Mesendoderm (in vitro differentiated cells): ENCODE measurements at places on chromosomes 2 and 18.

DNA sequence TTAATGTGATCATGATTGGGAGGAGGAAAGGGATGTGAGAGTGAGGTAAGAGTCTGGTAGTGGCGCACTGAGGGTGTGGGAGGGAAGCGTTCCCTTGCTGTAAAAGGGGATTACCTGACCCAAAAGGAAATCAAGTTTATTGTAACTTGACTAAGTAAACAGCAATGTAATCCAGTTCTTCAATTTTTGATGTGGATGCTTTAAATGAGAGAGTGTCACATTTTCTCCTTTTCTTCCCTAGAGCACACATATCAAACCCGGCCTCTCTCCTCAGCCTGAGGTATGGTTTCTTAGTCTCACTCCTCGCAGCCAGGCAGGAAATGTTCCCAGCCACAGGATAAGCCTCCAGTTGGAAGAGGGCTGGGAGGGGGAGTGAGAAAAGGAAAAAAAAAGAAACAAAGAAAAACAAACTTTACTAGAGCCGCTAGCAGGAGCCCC, 688 bp upstream of the ARHGAP28 start:
- H3K36me3 ChIP-seq: no peaks in the 10 kb centered on the region
- H3K27ac ChIP-seq: peak overlapping the region; percentile 96
- no peak for DNase-seq
- H3K4me3 ChIP-seq: no peak overlapping the region

- H3K4me3 ChIP-seq: no peak overlapping the region
- no peak for DNase-seq
- H3K36me3 ChIP-seq: no peaks in the 10 kb centered on the region
- no peaks in the 10 kb centered on the region for H3K27me3 ChIP-seq
Measured at GRCh38 chr2:36698993-36699392, 2.5 kb downstream of the VIT start.

DNA sequence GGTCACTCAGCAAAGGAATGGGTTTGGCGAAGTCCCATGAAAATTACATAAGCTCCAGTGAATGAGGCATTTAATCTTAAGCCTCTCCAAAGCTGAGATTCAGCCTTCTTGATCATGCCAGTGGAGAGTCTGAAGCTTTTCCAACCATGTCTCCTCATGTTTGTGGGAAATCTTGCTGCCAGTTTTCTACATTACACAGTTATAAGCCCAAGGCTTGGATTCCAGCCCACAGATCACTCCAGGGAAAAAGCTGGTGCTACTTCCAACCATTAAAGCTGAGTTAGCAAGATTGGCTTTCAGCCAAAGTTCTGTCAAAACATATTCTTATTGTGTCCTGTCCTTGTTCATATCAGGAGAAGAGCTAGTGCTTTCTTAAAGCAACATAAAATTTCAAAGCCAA, 293.8 kb downstream of the LRRTM4 start:
- no peaks in the 10 kb centered on the region for H3K4me1 ChIP-seq
- no peak overlapping the region for H3K27ac ChIP-seq
- no peaks in the 10 kb centered on the region for H3K36me3 ChIP-seq
- no peak for DNase-seq
- H3K27me3 ChIP-seq: no peaks in the 10 kb centered on the region
- no peak overlapping the region for H3K4me3 ChIP-seq

DNA sequence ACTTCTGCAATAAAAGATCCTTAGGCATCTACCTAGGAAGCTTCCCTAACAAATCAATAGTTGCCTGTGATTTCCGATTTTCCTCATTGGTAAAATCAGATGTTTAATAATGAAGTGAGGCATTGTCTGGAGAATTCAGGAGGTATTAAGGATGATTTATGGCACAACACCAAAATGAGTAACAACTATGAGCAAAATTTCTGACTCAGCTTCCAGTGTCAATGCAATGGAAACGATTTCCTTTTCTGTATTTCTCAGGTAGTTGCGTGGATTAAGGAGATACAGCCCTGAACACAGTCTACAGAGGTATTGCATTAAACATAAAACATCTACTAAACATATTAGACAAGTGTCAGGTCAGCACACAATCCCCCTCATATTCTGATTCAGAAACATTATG, 99.5 kb downstream of the EPB41L3 start:
- H3K27ac ChIP-seq: no peak overlapping the region
- H3K4me1 ChIP-seq: no peaks in the 10 kb centered on the region
- H3K27me3 ChIP-seq: no peaks in the 10 kb centered on the region

DNA sequence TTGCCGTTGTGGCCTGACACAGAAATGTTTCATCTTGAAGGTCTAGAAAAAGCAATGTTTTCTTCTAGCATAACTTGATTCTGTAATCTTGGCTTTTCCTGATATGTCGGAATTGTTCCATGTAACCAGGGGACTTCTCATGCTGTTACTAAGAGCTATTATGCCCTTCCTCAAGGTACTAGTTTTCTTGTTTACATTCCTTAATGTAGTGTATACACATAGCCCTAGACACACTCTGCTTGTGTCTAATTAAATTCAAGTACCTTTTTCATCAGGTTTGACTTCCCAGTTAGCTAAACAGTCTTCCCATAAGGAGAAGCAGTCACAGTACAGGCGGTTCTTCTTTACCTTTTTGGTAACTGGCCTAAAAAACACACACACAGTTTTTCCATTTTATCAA, 122.8 kb upstream of the MSH6 start:
- peaks cover 7% of the 10 kb centered on the region for H3K4me1 ChIP-seq
- DNase-seq: no peak
- no peak overlapping the region for H3K27ac ChIP-seq
- no peak overlapping the region for H3K4me3 ChIP-seq
- H3K36me3 ChIP-seq: no peaks in the 10 kb centered on the region

DNA sequence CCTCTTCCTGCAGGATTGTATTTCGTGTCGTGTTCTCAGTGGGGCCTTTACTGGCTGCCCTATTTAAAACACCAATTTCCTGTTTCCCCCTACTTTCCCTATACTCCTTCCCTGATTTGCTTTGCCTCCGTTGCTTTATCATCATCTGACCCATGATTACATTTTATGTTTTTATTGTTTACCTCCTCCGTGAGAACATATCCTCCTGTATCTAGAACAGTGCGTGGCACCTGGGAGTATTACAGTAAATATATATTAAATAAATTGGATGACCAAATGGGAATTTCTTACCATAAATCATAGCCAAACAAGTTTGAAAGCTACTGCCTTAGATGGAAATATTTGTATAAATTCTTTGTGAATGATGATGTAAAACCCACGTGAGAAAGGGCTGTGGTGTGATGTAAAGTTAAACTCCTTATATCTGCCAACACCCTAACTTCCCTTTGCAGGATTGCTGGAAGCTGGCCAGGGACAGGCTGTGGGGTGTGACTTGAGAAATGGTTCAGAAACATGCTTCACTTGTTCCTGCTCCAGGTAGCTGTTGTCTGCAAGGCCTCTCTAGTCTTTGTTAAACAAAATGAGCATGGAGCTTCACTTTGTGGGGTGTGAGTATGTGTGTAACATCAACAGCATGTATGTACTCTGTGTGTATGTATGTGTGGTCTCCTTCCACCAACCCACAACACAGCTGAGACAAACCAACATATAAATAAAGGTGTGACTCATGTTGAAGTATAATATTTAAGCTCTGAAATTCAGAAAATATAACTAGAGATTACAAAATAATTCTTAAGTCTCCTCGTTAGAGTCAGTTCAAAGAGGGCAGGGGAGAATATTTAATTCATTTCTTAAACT, 40.3 kb downstream of the LHCGR start:
- no peaks in the 10 kb centered on the region for H3K4me1 ChIP-seq
- no peaks in the 10 kb centered on the region for H3K36me3 ChIP-seq
- no peak overlapping the region for H3K27ac ChIP-seq
- DNase-seq: no peak
- H3K4me3 ChIP-seq: no peak overlapping the region

GRCh38 chr2:189179570-189179950, at the start of gene COL5A2:
Gene COL5A2, minus strand, starts transcription at chr2:189179761. Its CDS starts 157 bp downstream, at chr2:189179604.
- peaks cover 2% of the 10 kb centered on the region for H3K4me1 ChIP-seq
- DNase-seq: peak; percentile 90
- H3K27me3 ChIP-seq: no peaks in the 10 kb centered on the region
- peak within 1 kb of the TSS; percentile 84 for H3K27ac ChIP-seq

DNA sequence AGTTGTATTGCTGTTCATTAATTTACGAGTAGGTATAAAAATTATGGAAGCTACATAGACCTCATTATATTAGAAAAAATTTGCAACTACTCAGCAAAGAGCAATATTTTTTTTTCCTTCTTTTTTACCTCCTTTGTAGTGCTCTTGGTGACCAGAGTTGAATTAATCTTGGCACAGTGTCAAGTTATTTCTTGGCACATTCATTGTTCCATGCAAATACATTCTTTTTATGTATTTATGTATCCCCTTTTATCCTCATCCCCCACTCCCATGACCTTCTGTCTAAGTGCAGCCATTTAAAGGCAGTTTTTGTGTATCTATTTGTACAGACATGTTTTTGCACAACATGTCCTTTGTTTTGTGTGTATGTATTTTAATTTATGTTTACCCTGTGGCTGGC, 224.5 kb downstream of the CCDC102B start:
- no peaks in the 10 kb centered on the region for H3K27me3 ChIP-seq
- H3K4me3 ChIP-seq: no peak overlapping the region
- H3K36me3 ChIP-seq: no peaks in the 10 kb centered on the region
- no peak overlapping the region for H3K27ac ChIP-seq

GRCh38 chr2:181178130-181178529, 197.7 kb downstream of the UBE2E3 start:
- no peak overlapping the region for H3K27ac ChIP-seq
- H3K27me3 ChIP-seq: no peaks in the 10 kb centered on the region
- H3K36me3 ChIP-seq: no peaks in the 10 kb centered on the region

DNA sequence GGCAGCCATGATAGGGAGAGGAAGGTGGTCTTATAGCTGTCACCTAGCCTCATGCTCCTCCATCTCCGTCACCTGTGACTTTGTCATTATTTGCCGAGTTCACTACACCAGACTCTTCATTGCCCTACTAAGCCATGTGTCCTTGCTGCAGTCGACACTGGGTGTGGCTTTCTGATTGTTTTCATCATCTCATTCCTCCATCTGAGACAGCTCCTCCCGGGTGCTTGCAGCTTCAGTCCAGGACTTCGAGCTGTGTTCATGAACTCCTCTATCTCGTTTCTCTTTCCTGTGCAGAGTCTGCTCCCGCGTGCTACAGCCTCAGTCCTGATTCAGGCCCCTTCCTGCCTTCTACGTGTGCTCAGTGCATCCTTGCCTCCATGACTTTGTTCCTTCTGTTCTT, 295.1 kb upstream of the TNP1 start:
- H3K4me1 ChIP-seq: peaks cover 2% of the 10 kb centered on the region
- no peak for DNase-seq
- no peak overlapping the region for H3K27ac ChIP-seq
- H3K4me3 ChIP-seq: no peak overlapping the region
- no peaks in the 10 kb centered on the region for H3K27me3 ChIP-seq

DNA sequence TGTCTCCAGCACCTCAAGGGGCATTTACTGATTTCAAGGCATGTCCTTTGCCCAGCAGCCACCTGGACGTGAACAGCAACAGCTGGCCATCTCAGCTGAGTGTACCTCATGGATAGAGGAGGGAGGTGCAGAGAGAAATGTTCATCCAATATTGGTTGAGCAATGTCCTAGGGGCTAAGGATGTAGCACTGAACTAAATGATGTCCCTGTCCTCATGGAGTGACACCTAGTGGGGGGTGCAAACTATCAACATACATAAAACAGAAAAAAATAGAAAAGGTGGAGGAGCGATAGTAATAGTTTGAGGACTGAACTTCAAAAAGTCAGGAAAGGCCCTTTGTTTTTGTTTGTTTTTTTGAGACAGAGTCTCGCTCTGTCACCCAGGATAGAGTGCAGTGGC, 4.8 kb upstream of the UGGT1 start:
- H3K4me3 ChIP-seq: no peak overlapping the region
- H3K27ac ChIP-seq: no peak overlapping the region
- H3K36me3 ChIP-seq: no peaks in the 10 kb centered on the region

- H3K27me3 ChIP-seq: no peaks in the 10 kb centered on the region
- no peak for DNase-seq
- no peak overlapping the region for H3K4me3 ChIP-seq
- no peak overlapping the region for H3K27ac ChIP-seq
- H3K4me1 ChIP-seq: peaks cover 9% of the 10 kb centered on the region
Measured at GRCh38 chr18:31500051-31500688, 2.2 kb downstream of the DSG2 start.

DNA sequence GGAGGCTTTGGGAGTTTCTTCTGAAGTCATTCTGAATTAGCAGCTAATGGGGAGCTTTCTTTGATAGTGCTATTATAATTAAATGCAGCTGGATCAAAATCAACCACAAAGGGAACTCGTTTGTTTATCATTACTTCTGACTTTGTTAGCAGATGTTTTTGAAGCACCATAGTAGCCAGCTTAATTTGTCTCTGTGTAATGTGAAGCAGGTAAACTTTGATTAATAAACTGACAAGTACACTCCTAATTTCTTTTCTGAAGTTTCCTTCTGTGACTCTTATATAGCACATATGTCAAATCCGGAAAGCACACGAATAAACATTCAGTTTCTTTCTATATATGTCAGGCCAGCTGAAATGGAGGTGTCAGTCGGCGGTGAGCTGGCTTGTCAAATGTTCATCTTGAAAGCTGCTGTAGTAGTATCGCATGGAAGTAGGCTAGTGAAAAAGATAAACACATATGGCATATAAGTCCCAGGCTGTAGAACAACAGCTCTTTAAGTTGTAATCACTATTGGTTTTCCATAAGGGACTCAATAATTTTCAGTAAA, 451.9 kb upstream of the ZEB2 start:
- DNase-seq: no peak
- no peak overlapping the region for H3K4me3 ChIP-seq
- no peaks in the 10 kb centered on the region for H3K4me1 ChIP-seq
- H3K27ac ChIP-seq: no peak overlapping the region
- H3K27me3 ChIP-seq: no peaks in the 10 kb centered on the region

DNA sequence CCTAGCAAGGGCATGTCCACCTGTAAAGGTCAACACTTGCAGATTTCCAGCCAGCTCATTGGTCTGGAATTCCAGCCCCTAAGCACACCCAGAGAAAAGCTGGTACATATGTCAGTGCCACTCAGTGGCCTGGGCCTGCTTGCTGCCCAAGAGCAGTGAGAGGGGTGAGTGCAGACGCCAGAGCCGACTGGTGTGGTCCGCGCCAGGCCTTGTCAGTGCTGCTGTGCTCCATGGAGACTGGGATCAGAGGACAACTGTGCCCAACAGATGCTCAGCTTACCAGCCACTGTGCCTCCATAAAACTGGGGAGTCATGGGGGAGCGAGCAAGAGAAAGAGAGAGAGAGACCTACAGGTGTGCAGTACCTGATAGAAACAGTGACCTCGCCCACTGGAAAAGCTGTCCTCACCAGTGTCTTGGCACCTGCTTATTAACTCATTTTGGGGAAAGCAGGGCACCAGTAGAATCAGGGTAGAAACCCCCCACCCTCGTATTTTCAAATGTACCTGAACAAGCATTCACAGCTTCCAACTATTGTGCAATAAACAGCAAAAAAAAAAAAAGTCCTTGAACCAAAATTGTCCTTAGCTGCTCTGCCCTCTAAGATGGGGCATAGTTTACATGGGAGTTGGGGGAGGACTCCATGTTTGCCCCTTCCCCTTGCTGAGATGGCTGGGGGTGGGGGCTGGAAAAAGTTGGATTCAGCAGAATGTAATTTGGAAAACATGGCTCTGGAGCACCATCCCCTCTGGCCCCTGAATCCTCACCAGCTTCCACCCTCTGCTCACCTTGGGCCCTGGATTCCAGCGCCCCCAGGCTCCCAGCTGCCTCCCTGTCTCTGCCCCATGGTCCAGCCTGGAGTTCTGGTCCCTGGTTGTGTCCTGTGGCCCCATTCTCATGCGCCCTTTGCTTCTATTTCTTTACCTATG, 1.4 kb upstream of the SP140L start:
- H3K27me3 ChIP-seq: no peaks in the 10 kb centered on the region
- DNase-seq: no peak
- H3K4me1 ChIP-seq: no peaks in the 10 kb centered on the region
- no peak overlapping the region for H3K27ac ChIP-seq
- H3K4me3 ChIP-seq: no peak overlapping the region
